ENCODE measurements at places on chromosomes 5 and 9.

- DNase-seq, result no peak
These were observed 26.2 kb upstream of the HSPA9 start for GRCh38 chr5:138601444-138601843.

- DNase-seq, result peak; percentile 57
These were observed 1.4 kb upstream of the GDNF start for GRCh38 chr5:37841203-37841602.

GRCh38 chr9:121819428-121820231 is 168.2 kb downstream of the DAB2IP start:
- no peak for DNase-seq

- no peak for DNase-seq
These were observed 135.9 kb upstream of the RAD23B start for GRCh38 chr9:107147134-107147533.

DNA sequence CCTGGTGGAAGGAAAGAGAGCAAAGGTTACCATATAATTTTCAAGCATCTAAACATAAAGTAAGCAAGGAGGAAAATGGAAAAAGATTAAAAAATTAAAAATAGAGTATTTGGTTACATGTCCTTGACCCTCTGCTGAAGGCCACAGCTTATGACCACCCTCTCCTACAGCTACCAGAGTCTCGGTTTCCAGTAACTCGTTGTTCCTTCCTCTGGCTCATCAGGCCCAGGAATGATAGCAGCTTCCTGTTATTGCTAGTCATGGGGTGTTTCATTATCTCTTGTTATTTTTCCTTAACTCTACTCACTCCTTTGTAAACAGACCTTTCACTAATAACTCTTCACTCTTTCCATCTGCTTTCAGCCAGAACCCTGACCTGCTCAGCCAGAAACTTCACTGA is 102.2 kb downstream of the YTHDC2 start:
- no peak for DNase-seq

DNA sequence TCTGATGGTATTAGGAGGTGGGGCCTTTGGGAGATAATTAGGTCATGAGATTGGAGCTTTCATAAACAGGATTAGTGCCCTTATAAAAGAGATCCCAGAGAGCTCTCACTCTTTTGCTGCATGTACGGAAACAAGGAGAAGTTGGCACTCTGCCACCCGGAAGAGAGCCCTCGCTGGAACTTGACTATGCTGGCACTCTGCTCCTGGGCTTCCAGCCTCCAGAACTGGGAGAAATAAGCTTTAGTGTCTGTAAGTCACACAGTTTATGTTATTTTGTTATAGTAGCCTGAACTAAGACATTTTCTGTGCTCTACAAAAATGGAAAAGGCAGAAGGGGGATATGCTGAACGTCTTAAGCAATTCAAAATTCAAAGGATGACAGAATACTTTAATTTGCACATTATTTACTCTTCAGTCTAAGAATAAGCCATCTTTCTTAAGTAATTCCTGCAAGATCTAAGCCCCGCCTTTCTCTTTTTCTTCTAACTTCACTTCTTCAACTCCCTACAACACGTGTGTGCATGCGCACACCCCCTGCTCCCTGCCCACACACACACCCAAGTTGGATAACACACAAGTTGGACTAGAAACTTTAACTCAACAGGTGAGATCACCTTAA is 17.3 kb downstream of the NFIB start:
- no peak for DNase-seq

GRCh38 chr5:133707629-133708028 is 95.3 kb upstream of the FSTL4 start:
- DNase-seq, result no peak

GRCh38 chr5:147072622-147073021 is 162.2 kb upstream of the STK32A start:
- DNase-seq, result no peak

GRCh38 chr5:77409870-77410621 is 82.1 kb downstream of the WDR41 start:
- DNase-seq, result no peak

GRCh38 chr5:142356349-142356715 is 31.5 kb upstream of the SPRY4 start:
- no peak for DNase-seq

DNA sequence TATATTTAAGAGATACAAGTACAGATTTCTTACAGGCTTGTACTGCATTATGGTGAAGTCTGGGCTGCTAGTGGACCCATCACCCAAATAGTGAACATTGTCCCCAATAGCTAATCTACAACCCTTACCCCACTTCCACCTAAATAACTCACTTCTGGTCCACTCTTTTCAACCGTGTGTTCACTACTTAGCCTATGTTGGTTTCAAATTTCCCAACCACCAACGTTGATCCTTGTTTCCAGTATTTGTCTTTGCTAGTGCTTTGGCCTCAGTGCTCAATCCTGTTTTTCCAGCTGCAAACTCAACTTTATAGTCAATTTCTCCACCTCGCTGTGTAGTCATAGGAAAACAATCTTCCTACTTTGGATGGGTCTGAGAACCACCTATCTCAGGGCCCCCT is 45.3 kb upstream of the TTC39B start:
- DNase-seq, result no peak

DNA sequence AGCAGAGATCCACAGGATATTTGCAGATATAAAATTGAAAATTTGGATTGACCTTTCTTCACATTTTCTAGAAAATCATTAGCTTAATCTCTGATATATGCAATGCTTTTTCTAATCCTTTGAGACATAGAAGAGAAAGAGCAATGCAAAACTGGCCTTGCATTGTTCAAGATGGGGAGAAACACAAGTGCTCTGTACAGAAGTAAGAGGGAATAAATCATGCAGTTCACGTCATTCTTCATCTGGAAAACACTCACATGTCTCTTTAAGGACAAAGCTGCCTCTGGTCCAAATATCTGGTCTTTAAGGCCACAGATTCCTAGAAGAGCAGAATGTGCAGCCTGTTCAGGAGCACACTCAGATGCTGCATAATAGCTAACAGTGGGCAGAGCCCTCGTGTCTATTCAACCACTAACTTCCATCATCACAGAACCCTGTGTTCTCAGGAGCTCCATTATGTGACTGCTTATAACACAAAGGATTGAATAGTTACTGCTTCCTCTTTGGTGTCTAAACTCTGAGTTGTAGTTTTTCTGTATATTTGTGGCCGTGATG is 277.5 kb downstream of the PLK2 start:
- no peak for DNase-seq

DNA sequence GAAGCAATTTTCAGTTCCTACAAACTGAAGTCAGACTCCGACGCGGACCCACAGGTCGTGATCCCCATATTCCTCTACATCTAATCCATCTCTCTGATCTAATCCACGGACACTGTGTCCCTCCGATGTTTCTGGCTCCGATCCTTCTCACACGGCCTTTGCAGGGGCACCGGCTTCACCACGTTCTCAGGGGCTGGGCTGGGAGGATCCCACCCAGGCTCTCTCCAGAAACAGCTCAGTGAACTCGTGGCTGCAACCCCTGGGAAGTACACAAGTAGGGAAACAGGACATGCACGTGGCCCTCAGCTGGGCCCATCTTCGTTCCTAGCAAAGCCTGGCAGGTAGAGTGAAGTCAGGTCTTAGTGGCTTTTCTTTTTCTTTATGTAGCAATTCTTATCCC is 49.1 kb upstream of the OLFM1 start:
- no peak for DNase-seq

GRCh38 chr5:145510324-145510723 is 324.8 kb downstream of the PRELID2 start:
- no peak for DNase-seq

- no peak for DNase-seq
These were observed 36.7 kb upstream of the F2R start for GRCh38 chr5:76679231-76679630.

DNA sequence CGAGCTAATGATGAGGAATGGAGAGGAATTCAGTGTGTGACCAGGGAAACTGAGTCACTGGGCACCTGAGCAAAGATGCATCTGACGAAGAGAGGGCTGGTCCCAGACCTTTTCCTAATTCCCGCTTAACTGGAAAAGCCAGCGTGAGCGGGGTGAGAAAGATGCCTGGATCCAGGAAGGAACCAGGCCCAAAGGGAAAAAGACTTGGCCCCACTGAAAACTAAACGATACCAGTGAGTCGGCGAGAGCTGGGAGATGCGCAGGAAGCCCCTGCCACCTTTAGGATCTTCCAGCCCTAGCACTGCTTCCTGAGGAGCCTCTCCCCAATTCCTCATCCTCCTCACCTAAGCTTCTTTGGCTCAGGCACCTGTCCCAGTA is 499 bp upstream of the FCHSD1 start:
- no peak for DNase-seq

DNA sequence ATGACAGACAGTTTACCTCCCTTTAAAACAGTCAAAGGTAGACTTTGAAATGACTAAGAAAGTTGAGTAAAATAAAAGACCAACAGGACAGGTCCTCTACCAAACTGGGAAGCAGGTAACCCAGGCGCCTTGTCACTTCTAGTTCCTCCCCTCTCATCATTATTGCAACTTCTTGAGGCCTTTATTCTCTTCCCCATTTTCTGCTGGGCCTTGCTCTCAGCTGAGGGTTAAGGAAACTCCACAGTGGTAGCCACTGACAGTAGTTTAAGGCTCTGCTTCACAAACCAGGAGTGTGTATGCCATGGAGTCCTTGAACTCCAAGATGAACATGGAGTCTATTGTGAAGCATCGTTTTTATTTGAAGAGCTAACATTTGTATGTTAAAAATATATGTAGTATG is 36.9 kb upstream of the TCERG1 start:
- no peak for DNase-seq

- no peak for DNase-seq
These were observed 321.7 kb downstream of the NDUFS4 start for GRCh38 chr5:53882006-53882675.

DNA sequence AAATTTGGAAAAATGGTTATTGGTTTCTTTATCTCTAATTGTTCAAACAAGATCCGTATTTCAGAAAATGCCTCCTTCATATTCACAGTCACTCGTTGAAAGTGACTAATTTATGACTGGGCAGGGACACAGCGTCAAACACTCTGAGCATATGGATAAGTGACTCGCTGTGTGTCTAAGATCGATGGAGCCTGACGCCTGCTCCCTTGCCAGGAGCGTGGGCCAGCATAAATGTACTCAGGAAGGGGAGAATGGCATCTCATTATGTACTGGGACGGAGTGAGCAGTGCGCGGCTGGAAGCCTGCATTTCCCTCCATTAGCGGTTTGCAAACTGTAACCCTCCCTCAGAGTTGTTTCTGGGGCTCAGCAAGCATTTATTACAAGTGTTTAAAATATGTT is 79.8 kb upstream of the CAST start:
- DNase-seq, result no peak

- no peak for DNase-seq
These were observed 1.0 kb upstream of the FAM13B start for GRCh38 chr5:138033907-138034306.

- DNase-seq, result no peak
These were observed 113.4 kb downstream of the EHMT1 start for GRCh38 chr9:137731947-137732813.

DNA sequence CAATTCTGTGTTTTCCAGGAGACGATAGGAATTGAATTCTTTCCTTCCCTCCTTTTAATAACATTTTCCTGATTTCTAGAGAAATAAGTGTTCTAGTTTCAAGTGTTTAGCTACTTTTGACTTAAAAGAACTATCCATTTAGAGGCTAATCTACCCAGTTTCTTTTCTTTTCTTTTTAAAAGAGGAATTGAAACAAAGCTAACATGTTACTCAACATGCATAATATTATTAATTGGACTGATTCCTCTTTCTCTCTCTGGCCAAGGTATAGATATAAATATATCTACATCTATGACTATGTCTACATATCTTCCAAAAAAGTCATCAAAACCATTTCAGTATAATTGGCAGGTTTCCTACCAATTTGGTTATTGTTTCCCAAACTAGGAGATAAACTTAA is 309.8 kb downstream of the TRPM3 start:
- DNase-seq, result no peak

DNA sequence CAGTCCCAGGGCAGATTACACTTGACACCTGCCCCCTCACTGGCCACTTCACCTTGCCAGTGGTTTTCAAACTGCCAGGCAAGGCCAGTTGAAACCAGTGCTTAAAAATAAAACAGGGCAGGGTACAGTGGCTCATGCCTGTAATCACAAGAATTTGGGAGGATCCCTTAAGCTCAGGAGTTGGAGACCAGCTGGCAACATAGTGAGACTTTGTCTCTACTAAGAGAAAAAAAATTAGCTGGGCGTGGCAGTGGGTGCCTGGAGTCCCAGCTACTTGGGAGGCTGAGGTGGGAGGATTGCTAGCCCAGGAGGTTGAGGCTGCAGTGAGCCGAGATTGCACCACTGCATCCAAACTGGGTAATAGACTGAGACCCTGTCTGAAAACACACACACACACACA is 58.1 kb downstream of the ROPN1L start:
- DNase-seq, result no peak

GRCh38 chr9:97479496-97480159 is 21.8 kb upstream of the TMOD1 start:
- no peak for DNase-seq

GRCh38 chr9:2567922-2568321 is 53.7 kb upstream of the VLDLR start:
- DNase-seq, result no peak

DNA sequence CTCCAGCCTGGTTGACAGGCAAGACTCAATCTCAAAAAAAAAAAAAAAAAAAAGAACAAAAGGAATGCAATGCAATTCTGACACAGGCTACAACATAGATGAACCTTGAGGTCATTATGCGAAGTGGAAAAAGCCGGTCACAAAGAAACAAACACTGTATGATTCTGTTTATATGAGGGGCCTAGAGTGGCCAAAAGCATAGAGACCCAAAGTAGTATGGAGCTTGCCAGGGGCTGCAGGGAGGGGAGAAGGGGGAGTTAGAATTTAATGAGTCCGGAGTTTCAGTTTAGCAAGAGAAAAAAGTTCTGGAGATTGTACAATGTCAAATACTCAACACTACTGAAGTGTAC is 33.2 kb upstream of the ASS1 start:
- no peak for DNase-seq

GRCh38 chr5:50702615-50703366 is 36.4 kb downstream of the PARP8 start:
- no peak for DNase-seq

DNA sequence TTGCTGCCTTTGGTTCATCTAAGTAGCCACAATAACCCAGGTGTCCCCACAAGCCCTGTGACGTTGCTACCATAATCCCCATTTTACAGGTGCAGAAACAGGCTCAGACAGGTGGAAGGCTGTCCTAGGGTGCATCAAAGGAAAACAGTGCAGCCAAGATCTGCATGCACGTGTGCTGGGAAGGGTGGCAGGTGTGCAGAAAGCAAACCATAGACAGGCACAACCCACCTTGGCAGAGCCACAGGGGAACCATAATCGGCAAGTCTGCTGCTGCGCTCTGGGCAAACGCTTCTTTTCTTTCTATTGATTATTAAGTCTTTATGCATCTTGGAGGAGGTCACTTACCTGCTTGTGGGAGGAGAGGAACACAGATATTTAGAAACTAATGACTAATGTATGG is 7.1 kb downstream of the NSG2 start:
- no peak for DNase-seq

DNA sequence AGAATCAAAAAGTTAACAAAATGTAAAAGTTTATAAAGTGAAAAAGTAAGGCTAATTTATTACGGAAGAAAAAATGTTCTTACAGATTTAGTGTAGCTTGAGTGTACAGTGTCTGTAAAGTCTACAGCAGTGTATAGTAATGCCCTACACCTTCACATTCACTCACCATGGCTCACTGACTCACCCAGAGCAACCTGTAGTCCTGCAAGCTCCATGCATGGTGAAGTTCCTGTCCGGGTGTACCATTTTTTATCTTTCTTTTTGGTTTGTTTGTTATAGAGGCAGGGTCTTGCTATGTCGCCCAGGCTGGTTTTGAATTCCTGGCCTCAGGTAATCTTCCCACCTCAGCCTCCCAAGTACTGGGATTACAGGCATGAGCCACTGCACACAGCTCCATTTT is 93.6 kb downstream of the MED27 start:
- no peak for DNase-seq

GRCh38 chr5:173191561-173191960 is 43.4 kb downstream of the NKX2-5 start:
- DNase-seq, result no peak
